ENCODE measurements at places on chromosomes 13 and 19.

DNA sequence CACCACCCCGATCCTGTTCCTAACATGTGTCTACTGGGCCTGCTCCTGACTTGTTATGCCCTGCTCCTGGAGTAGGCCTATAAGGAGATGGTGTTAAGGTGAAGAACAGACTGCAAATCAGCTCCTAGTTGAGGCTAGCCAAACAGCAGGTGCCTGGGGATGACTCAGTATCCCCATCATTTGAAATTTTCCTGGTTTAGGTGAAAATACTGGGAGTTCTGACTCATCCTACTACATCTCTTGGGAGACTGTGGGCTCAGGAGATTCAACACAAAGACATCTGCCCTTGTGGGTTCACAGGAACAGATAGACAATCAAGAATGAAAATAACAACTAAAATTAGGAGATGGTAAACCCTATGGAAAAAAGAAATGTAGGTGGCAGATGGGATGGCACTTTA, 41.2 kb downstream of the BRD4 start:
- DNase-seq, result no peak

DNA sequence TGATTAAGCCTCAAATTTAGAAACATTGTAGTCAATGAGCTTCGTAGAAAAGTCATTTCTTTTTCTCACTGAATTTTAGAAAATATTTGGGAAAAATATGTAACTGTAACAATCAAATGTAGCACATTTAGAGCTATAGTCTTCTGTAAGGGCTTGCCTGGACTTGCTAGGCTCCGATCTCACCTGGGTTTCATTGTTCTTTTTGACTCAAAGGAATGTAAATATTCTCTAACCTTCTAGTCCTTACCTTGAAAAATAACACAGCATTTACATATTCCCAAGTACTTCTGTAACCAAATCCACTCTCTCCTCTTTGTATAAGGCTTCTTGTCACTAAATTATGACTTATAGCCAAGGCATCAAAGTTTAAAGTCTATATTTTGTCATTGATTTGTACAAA, 2.9 kb upstream of the UFM1 start:
- no peak for DNase-seq

- DNase-seq, result peak; percentile 68
Observed at GRCh38 chr13:19959141-19959830, 759 bp downstream of the ZMYM2 start.

GRCh38 chr19:40335855-40336600, 12.2 kb downstream of the C19orf47 start:
- DNase-seq, result no peak

DNA sequence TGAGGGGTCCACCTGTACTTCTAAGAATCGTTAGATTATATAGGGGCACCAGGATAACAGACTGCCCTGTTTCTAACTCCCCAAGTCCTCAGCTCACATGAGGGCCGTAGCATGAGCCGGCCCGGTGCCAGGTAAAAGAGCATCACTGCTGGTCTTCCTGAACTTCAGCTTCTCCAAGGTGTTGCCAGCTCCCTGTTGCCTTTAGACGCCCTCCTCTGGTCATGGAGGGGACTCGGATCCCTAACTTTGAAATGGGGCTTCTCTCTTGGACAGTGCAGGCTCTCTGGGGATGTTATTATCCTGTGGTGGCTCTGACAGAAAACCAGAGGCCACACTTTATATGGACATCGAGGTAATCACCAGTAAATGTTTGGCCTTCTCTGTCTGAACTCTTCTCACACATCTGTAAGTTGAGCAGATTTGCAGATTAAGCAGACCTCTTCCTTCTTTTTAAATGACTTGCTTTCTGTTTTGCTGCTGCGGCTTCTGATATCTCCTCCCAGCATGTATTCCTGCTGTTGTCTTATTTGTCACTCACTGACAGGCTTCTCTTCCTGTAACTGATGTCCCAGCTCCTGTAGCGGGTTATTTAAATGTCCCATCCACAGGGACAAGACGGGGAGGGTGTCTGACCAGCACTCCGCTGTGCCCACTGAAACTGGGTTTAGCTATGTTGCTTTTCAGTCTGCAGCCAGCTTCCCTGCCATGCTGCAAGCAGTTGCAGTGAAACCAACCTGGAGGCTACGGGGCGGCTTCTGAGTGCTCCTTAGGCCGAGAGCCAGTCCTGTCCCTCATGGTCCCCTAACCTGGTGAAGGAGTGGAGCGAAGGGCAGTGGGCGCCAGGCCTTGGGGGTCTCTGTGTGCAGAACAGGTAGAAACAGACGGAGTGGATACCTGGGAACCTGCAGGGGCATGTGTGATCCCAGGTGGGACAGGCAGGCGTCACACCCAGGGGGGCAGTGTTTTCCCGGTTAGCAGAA, 39.2 kb downstream of the TSSK6 start:
- no peak for DNase-seq

DNA sequence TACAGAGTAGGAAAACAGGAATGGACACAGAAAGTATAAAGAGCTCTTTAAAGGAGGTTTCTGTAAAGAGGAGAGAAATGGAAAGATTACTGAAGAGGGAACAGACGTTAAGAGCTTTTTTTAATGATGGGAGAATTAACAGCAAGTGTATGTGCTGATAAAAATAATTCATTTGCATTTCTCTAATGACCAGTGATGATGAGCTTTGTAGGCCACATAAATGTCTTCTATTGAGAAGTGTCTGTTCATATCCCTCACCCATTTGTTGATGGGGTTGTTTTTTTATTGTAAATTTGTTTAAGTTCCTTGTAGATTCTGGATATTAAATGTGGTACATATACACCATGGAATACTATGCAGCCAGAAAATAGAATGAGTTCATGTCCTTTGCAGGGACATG, 40.0 kb downstream of the MYO16 start:
- DNase-seq, result no peak

- no peak for DNase-seq
Observed at GRCh38 chr19:39684267-39684666, 20.0 kb upstream of the LGALS14 start.

GRCh38 chr13:28408863-28409262, 86.1 kb downstream of the FLT1 start:
- DNase-seq, result no peak

GRCh38 chr13:79679334-79679733, 198.4 kb downstream of the NDFIP2 start:
- no peak for DNase-seq

DNA sequence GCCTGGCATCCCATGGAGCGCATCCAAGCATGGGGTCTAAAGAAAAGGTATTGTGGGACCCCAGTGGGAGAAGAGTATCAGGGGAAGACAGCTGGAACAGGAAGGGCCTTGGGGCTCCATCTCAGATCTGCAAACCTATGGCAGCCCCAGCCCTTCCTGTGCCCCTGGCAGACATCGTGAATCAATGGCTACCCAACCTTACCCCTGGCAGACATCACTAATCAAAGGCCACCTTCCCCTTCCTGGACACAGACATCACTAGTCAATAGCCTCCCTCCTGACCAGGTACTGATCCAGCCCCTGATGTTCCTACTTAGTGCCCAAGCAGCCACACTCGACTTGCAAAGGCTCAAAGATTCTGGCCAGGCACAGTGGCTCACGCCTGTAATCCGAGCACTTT, 15.8 kb downstream of the F2RL3 start:
- no peak for DNase-seq

DNA sequence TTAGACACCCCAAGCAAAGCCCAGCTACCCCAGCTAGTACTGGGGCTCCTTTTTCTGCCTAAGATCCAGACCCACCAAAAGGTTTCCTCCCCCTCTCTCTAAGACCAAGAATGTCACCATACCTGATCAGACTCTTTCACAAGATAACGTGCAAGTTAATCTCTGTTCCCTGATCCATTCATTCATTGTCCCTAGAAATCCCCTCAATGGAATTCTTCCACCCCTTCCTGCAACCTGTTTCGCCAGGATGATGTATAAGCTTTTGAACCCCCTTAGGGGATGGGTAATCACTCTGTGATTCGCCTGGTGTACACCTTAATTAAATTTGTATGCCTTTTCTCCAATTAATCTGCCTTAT, 17.3 kb upstream of the CLN5 start:
- no peak for DNase-seq

DNA sequence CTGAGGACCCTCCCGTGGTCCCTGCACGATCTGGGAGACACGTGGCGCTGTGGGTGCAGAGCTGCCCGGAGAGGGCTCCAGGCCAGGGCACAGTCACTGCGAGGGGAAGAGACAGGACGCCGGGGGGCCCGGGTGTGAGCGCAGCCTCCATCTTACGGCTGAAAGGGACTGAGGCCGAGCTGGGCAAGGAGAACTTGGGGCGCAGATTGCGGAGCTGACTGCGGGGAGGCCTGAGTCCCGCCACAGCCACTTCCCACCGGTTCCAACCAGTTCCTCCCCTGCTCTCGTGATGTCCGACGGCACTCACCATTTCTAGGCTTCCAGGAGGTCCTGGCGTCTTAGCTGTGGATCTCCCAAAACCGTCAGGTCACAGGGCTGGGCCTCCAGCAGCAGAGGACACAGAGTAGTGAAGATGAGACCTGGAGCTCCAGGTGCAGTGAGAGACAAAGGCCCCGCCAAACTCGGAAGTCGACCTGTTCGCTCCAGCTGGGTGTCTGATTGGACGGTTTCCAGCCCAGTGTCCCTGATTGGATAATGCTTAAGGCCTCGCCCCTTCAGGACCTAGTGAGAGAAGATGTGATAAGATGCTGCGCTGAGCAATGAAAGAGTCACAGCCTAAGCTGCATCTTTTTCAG, 4.8 kb upstream of the ZNF253 start:
- DNase-seq, result peak; percentile 58

DNA sequence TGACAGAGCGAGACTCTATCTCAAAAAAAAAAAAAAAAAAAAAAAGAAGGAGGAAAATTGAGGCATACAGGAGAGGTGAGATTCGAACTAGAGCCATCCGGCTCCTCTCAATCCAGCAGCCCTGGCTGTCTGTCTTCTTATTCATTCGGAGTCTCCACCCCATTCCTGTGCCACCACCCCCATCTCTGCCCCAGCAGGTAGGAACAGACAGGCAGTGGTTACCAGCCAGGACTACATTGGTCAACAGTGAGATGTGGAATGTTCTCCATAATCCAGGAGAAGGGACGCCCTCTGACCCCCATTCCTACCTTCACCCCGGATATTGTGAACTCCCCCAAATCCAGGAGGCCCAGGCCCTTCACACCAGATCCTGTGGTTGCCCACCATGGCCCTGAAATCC, 6.6 kb upstream of the S1PR2 start:
- no peak for DNase-seq

DNA sequence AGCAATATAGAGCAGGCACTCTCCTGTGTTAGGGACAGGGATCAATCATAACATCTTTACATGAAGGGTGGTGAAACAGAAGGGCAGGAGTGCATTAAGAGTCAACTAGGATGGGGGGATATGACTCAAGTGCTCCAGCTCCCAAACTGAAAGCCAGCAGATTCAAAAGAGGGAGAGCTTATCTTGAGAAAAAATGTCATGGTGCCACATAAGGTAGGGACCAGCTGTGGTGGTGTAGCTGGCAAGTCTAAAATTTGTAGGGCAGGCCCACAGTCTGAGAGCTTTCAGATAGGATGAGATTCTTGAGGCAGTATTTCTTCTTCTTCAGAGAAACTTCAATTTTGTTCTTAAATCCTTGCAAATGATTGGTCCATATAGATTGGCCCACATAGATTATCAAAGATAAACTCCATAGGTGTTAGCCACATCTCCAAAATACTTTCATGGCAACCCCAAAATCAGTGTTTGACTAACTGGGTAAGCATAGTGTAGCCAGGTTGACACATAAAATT, 19.1 kb downstream of the DNAJC15 start:
- no peak for DNase-seq

DNA sequence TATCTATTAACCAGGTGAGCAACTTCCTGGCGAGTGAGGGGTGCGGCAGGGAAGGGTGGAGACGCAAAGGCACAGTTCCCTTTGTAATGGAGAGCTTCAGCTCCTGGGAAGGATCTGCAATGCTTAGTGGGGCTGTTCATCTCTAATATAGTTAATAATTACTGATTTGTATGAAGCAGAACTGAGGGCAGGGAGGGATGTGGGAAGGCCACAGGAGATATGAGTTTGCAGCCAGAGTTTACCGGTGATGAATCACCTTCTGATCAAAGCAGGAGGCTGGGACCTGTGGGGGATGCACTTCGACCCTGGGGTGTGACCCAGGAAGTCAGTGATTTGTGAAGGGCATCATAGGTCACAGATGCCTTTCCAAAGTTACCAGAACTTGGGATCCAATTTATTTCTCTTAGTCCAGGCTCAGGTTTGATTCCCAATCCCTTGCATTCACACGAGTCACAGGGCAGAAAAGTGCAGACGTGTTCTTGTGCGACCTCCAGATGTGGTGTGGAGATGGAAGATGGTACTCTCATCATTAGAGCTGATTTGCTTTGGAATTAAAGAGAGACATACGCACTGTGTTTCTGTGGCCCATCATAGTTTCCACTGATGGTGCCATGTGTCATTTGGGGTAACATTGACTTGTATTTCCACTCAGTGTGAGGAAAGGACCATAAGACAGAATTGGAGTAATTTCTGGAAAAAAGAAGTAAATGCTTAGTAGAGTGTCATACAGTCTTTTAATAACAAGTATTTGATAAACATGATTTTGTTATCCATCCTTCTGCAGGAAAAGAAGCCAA, 55.0 kb downstream of the LRCH1 start:
- no peak for DNase-seq

DNA sequence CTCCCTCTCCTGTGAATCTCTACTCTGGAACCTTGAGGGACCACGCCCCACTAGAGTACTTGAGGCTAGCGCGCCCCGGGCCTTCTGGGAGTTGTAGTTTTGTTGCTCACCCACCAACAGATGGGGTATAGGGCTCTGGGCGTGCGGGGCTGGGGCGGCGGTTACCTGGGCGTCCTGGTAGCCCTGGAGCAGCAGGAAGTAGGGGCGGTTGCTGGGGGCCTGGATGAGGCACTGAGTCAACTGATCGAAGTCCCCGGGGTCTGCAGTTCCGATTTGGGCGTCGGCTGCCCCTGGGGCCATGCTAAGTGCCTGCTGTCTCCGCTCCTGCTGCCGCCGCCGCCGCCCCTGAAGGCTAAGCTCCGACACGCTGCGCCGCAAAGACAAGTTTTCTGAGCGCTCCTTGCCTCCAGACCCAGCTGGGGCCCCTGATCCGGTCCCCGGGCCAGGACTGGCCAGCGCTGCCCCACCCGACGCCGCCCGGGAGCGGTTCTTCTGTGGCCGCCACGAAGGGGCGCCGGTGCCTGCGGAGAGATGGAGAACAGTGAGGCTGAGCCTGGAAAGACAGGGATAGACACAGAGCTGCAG, 5.3 kb downstream of the RASIP1 start:
- DNase-seq, result no peak

Data from naive thymus-derived CD4-positive, alpha-beta T cell (primary cell).